ENCODE measurements at places on chromosomes 2 and 18.

- no peak for DNase-seq
Observed at GRCh38 chr2:191889931-191890330, 43.0 kb upstream of the CAVIN2 start.

DNA sequence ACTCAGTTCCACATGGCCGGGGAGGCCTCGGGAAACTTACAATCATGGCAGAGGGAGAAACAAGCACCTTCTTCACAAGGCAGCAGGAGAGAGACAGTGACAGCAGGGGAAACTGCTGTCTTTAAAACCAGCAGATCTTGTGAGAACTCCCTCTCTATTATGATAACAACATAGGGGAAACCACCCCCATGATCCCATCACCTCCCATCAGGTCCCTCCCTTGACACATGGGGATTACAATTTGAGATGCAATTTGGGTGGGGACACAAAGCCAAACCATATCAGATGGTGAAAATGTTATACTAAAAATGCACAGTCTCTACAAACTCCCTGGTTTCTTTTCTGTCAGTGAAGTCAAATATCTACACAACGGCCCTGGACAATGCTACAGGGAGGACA lies 9.2 kb downstream of the TMEM18 start:
- no peak for DNase-seq

DNA sequence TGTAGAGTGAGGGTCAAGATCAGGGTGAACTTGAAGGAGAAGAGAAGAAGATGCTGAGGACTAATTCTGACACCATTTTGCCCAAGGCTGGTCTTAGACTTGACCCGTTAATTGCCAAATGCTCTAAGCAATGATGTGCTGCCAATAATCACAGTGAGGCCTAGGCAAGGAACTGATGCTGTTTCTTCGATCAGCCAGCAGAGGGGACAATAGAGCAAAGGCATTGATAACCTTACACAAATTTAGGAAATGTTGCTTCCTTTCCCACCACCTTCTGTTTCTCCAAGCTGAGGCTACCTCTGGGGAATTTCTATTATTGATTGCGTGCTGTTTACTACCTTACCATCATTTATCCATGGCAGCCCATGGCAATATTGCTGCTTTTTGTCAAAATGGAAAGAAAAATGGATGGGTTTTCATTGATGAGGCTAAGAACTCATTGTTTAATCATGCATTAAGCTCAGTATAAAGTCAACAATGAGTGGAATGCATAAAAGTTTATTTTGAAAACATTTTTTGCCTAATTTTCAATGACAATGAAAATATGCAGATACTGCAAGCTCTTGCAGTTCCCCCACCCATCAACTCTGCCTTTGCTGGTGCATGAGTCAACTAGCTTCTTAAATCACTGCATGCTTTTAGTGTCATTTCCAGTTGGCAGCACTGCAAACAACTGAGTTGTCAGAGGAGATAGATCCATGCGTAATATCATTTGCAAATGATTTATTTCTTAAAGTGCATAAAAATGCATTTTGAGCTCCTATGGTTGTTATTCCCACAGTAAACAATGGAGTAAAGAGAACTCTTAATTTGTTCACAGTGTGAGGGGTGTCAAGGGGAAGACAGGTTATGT lies 116.4 kb upstream of the NYAP2 start:
- no peak for DNase-seq

GRCh38 chr2:149422337-149422990 lies 92.1 kb downstream of the LYPD6 start:
- no peak for DNase-seq

DNA sequence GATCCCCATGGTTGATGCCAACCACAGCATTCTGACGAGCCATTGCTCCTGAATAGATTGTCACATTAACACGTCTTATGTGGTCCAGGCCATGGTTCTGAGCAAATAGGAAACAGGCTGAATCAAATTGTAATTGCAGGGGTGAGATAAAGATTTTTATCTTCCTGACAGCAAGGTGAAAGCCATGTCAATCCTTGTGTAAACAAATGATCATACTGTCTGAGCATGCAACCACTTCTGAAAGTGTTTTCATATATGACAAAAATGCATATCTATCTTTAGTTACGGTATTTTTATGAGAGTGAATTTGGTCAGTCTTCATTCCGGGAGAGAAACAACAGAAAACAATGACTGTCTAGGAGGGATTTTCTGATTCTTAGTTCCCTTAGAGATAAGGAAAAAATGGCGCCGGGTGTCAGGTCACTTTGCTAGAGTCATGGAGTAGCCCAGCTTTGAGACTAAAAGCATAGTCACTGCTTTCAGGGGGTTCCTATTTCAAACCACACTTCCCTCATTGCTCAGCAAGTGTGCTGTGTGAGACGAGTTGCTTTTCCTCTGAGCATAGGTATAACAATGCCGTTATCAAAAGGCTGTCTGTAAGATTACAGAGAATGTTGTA lies 958.9 kb downstream of the DCDC2C start:
- no peak for DNase-seq

GRCh38 chr2:213995400-213996105 lies 415.3 kb upstream of the VWC2L start:
- DNase-seq, result no peak

DNA sequence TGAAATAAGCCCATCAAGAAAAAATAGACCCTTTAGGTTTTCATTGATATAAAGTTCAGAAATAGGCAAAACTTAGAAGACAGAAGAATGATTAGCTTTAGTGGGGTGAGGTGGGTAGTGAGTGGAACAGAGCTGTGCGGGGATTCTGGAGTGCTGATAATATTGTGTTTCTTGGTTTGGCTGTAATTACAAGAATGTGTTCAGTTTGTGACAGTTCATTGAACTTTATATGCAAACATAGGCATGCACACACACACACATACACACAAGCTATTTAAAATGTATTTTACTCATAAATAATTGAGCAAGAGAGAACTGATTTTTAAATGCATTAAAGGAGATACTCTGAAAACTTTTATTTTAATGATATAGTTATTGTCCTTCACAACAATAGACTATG lies 17.1 kb downstream of the ARHGAP15 start:
- no peak for DNase-seq

DNA sequence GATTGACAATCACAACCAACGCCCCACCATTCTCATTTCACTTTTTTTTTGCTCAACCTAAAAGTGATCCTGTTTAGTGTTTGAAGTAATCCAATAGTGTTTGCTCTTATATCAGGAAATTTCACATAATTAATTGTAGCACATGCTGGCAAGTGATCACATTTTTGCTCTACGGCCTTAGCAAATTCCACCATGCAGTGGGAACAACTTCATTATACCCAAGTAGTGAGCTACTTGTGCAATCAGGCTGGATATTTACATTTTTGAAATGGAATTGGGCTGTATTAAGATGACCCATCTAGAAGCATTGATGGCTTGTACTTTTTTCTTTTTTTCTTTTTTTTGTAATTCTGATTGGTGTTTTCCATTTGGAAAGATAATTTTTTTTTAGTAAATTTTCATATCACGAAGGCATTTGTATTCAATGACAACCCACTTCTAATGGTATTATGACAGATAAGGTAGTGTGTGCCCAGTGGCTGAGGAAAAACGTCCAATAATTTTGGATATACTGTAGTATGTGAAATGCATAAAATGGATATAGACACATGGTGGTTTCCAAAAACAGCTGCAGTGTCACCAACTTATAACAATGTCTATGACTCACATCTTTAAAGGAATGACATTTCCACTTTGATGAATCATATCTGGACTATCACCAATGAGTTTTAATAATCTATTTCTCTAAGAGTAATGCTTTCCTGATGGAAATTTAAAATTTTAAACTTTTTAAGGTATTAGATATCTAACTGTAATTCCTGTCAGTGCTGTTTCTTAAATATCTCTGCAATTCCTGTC lies 130.6 kb downstream of the COL6A3 start:
- no peak for DNase-seq

DNA sequence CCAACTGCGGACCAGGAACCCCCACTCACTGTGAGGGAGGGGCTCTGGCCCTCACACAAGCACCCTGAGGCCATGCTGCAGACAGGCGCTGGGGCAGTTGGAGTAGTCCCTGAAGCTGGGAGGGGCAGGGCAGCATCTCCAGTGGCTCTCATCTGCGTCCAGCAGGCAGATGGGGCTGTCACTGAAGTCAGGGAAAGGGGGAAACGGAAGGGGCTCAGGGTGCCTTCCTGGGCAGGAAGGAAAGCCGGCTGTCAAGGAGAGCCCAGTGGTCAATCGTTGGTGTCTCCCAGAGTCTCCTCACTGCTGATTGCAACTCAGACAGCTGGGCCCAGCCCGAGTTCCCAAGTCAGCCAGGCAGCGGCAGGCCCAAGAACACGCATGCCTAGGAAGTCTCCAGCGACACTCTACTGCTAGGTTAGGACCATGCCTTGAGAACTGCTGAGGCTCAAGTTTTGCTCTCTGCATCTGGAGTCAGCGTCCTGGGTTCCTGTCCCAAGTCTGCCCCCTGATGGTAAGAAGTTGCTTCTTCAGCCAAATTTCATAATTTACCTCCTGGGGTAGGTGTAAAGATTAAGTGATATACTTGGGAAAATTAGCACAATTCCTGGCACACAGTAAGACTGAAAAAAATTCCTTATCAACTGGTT lies 27.4 kb upstream of the NMUR1 start:
- DNase-seq, result no peak

DNA sequence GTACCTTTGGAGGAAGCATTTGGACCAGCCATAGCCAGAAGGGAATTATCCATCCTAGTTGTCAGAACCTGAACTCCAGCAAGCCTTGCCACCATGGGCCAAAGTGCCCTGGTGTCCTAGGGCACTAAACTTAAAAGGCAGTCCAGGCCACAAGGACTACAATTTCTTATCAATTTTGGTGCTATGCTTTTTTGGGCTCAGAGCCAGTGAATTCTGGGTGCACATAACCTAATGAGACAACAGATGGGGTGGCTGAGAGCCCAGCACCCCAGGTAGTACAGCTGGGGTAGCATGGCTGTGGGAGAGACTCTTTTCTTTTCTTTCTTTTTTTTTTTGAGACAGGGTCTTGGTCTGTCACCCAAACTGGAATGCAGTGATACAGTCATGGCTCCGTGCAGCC lies 14.4 kb upstream of the RANBP2 start:
- DNase-seq, result no peak

DNA sequence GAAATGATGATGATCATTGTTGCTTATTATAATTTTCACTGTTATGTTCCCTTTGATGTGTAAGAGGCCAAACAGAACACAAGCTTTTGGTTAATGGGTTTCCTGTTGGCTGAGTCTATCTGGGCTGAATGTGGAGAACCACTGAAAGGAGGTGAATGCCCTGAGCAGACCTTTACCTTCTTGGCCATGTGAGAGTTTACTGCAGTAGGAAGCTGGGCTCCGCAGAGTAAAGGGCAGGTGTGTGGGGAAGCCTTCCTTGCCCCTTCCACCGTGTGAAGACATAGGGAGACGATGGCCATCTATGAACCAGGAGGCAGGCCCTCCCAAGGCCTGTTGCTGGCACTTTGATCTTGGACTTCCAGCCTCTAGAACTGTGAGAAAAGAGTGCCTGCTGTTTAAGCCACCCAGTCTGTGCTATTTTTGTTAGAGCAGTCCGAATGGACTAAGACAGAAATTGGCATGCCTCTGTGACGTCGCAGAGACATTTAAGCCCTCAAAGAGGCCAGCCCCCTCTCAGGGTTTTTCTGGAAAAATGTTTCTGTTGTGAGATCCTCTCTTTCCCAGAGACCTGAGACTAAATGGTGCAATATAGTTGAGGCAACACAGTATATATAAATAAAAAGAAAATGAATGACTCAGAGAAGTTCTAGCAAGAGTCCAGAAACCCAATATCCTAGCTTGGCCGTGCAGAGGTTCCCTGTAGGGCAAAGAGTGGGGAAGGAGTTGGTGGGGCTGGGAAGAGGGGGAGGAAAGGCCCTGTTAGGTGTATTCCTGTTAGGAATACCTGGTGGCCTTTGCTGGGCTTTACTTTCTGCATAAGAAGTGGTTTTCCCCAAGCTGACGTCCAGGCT lies 121.9 kb upstream of the LGALSL start:
- no peak for DNase-seq

DNA sequence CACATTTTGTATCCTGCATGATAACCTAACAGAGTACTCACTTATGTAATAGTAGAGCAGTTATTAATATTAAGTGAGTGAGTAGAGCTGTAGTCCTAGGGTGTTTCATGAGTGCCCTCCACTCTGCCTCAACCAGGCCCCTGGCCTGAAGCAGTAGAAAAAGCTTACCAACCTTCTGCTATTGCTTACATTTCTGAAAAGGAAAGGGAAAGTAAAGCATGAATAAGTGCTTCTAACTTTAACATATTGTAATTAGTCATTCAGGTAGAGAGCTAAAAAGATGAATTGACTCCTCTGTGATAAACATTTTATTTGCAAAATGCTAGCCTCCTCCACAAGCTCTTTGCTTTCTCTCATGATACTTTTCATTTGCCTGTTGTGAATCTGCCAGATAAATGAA lies 94.7 kb upstream of the RPE start:
- no peak for DNase-seq

- DNase-seq, result no peak
Observed at GRCh38 chr2:8822218-8822617, 15.2 kb downstream of the KIDINS220 start.

- no peak for DNase-seq
Observed at GRCh38 chr18:79903071-79903635, 48.3 kb downstream of the SLC66A2 start.

- no peak for DNase-seq
Observed at GRCh38 chr18:5391409-5391808, 95.9 kb upstream of the ZBTB14 start.

GRCh38 chr2:67797801-67798540 lies 264.8 kb downstream of the C1D start:
- no peak for DNase-seq

DNA sequence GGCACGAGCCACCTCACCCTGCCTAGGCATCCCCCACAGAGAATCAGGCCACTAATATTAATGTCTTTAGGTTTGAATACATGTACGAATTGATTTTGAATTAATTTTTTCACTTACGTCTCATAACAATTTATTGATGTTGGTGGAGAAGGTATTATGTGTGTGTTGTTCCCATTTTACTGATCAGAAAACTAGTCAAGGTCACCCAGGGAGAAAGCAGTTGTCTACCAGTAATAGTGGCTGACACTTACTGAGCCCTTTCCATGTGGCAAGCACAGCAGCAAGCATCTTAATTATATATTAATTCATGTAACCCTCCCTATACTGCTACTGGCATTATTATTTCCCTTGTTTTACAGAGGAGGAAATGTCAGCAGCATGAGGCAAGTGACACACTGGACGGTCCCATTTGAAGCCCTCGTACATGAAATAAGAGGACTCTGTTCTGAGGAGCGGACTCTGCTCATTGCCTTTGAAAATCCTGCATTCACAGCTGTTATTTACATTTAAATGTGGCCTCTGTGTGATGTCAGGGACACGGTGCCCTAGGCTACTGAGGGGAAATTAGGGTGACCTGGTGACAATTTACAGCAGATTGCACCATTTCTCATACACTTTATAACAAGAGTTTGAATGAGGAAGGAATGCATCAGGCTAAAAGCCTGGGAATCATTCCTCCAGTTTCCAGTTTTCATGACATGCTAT lies 30.9 kb upstream of the KCNE4 start:
- no peak for DNase-seq

DNA sequence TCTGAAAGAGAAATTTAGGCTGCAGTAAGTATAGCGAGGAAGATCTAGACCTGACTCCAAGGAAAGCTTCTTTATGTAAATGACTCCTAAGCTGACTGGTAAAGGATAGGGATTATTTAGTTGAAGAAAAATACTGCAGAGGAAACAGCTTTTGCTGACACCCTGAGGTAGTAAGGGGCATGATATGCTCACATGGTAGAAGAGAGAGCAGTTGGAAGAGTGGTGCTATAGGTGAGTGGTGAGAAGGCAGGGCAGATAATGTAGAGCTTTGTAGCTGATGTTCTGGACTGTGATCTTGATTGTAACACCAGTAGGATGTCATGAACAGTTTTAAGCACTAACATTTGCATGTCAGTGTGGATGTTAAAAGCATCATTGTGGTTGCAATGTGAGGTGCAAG lies 639.1 kb upstream of the SLC39A10 start:
- no peak for DNase-seq

GRCh38 chr2:58730764-58731487 lies 489.8 kb upstream of the FANCL start:
- no peak for DNase-seq
